ENCODE measurements at places on chromosomes 7 and 10. TPM values are rescaled to one million over a fixed set of nuclear protein-coding genes. Genes with fewer than 3 reads are reported as not detected.

The NME8 gene
- not detected for total RNA-seq

The EMX2 gene
- 0.81 TPM for total RNA-seq

The NEUROD6 gene
- total RNA-seq: not detected

The C10orf95 gene
- not detected for total RNA-seq

The DDC gene
- total RNA-seq: not detected

The ZNF503 gene
- total RNA-seq: 10.6 TPM

The CPA1 gene
- 0.34 TPM for total RNA-seq

The AKR1D1 gene
- not detected for total RNA-seq

The TRIM74 gene
- total RNA-seq: 0.12 TPM

The LCOR gene
- total RNA-seq: 15.8 TPM

The MMP21 gene
- not detected for total RNA-seq

The CACNA2D1 gene
- total RNA-seq: not detected

The ASCC1 gene
- 30.0 TPM for total RNA-seq

Data from A172 (cell line).